HFF-Myc (cell line): ENCODE measurements at places on chromosomes 6 and 20.
A peak's percentile ranks its signal among the peaks of the same experiment; 100 is the strongest.

DNA sequence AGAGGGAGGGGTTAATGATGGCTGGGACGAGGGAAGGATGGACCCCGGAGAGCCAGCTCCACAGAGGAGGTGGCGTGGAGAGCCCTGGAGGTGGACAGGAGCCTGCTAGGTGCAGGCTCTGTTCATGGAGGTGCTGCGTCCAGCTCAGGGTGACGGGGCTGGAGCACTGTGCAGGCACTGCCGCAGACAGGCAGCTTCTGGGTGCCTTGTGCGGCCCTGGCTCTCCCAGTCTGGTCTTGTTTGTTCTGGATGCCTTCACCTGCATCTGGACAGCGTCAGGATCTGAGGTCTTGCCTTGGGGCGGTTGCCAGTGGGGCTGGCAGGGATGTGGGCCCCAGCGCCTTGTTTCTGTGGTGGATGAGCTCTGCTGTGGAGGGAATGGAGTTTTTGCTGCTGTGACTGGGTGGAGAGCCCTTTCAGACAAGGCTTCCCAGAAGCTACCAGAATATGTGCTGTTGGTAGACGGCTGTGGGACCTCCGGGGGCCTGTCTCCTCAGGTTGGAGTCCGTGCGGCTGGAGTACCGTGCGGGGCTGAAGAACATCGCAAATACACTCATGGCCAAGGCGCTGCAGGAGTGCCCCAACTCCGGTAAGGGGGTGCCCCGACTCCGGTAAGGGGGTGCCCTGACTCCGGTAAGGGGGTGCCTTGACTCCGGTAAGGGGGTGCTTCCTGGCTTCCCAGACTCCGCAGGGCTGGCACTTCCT, 7.8 kb upstream of the C20orf204 start:
- DNase-seq: no peak

DNA sequence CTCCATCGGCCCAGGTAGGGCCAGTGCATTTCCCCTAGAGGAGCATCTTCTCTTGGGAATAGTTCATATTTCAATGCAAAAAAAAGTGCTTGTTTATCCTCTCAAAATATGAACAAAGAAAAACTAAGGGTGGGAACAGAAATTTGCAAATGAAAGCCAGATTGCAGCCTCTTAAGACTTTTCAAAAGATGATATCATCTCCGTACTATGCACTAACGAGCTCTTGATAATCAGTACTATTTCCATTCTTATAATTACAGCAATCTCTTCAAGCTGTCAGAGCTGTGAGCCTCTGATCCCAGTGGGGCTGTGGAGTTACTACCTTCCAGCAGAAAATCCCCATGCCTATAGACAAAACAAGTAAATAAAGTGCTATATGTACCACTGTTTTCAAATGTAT, 77.1 kb downstream of the SOD2 start:
- no peak for DNase-seq

DNA sequence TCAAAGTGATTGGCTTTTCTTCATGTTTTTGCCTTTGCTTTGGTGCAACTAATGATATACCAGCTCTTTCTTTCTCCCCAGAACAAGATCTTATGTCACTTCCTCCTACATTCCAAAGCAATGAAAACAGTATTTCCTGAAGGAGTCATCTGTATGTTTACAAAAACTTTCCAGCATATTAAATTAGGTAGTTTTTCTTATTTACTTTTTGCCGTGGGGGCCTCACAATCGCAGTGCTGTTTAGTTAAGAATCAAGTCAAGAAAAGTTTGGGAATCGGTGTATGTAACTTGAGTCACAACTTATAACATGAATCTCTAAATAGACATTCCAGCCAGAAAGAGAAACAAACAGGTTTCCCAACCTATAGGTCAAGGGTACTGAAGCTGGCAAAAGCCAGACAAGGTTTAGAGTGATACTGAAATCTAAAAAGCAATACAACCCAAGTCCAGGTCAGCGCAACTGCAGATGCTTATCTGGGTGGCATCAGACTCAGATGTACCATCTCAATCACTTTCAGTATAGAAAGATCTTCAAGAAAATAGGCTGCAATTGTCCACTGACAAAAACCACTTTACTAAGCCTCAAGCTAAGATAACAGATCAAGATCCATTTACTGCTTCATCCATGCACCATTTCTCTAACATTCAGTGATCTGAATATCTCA, 63.6 kb downstream of the IPCEF1 start:
- DNase-seq: peak; percentile 60

DNA sequence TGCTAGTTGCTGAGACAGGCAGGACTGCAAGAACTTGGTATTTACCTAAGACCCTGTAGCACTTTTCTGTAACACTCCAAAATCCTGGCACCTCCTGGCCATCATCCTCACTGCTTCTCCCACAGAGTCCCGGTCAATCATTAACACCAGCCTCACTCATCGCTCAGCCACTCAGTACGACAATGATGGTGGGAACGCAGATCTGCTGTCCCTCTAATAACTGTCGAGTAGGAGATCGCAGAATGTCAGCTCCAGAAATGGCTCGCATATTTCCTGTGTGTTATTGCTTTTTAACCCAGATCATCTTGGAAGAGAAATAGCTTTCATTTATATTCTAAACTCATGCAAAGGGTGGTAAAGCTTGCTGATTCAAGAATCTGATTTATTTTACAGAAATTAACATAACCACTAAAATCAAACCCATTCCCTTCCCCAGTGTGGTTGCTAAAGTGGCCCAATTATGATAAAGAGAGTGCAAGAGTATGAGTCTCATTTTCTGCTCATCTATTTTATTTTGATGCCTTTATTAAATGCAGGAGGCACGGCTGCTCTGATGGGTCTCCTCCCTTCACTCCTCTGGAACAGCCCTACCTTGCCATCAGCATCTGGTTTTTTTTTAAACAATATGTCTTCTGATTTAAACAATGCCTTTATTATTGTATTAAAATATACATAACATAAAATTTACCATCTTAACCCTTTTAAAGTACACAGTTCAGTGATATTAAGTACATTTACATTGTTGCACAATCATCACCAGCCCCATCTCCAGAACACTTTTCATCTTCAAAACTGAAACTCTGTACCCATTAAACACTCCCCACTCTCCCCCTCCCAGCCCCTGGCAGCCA, 28.3 kb upstream of the GGTLC1 start:
- DNase-seq: no peak

- peak; percentile 53 for DNase-seq
Measured at GRCh38 chr6:138088326-138088762, 18.9 kb downstream of the PERP start.

- DNase-seq: no peak
Measured at GRCh38 chr6:19210849-19211590, 626.1 kb upstream of the ID4 start.

DNA sequence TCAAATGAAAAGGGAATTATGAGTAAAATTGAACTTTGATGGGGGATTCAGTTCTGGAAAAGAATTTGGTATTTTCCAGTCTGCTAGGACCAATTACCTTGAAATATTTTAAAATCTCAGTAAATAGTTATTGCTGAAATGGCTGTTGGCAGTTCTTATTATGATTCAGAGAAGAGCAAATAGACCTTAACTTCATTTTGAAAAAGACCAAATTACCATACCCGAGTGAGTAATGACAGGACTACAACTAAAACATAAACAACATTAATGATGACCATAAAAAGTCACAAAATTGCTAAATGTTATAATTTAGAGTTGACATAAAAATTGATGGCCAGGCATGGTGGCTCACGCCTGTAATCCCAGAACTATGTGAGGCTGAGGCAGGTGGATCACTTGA, 21.7 kb downstream of the TRIM38 start:
- no peak for DNase-seq

DNA sequence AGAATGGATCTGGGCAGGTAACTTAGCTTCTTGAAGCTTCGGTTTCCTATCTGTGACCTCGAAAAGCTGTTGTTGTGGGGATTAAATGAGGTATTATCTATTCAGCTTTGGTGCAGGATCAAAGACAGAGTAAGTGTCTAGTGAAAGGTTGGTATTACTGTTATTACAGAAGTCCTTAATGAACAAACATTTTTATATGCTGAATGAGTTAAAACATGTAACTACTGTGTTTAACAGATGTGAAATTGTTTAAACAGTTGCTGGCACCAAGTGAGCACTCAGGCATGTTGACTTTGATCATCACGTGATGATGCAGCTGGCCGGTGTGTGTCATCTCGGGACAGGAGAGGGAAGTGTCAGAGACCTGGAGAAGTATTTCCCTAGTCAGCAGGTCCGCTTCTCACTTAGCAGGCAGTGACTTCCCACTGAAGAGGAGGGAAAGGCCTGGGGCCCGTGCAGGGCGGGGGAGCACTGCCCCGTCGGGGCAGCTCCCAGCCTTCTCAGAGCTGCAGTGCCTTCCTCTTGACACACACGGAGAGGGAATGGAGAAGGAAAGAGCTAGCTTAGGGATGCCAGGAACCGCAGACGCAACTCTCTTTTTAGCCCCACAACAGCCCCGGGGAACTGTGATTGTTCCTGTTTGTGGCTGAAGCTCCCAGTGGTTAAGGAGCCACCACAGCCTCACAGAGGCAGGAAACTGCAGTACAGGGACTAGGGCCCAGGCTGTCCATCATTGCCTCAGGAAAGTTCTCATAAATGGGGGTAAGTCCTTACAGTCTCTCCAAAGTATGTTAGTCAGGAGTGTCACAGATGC, 18.0 kb downstream of the TUBB2A start:
- DNase-seq: peak; percentile 52

DNA sequence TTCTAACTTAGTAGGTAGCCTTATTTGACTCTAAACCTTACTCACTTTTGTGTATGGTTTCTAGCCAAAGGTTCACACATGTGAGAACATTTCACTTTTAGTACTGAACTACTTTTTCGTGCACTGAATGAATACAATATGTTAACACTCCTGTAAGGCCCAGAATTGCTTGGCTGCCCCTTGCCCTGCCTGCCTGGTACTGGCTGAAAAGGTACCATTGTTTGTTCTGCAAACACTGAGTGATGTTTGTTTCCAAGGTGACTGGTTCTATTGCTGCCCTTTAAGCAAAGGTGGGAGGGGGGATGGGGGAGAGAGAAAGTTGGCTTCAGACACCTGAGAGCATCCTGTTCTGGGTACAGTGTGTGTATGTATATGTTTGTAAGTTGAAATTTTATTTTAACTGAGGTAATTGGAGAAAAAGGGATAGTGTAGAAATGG, 31.2 kb downstream of the RREB1 start:
- no peak for DNase-seq

DNA sequence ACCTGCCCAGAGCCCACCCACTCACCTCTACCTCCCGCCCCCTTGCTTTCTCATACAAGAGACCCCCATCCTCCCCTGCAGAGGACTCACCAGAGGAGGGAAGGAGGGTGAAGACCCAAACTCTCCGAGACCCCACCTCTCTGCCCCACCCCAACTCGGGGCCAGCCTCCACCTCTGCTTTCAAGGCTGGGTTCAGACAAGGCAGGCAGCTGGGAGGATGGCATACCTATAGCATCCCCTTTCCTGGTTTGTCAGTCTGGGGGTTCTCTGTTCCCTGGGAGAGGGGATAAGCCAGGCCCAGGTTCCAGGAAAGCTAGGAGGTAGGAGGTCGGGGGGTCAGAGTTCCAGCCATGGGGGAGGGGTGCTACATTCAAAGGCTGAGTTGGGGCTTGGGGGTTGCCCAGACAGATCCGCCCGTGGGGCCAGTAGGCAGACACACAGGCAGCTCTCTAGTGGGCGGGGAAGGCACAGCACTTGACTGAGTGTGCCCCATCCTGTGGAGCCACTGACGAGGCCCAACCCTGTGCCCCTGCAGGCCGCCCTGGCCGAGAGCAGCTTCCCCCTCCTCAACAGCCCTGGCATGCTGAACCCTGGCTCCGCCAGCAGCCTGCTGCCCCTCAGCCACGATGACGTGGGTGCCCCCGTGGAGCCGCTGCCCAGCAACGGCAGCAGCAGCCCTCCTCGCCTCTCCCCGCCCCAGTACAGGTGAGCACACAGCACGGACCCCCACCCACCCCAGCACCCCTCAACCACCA, 40.8 kb upstream of the MDFI start:
- DNase-seq: no peak

GRCh38 chr6:99789767-99790166, 183.1 kb downstream of the PRDM13 start:
- DNase-seq: no peak

GRCh38 chr20:23629017-23629541, 8.7 kb downstream of the CST3 start:
- no peak for DNase-seq

DNA sequence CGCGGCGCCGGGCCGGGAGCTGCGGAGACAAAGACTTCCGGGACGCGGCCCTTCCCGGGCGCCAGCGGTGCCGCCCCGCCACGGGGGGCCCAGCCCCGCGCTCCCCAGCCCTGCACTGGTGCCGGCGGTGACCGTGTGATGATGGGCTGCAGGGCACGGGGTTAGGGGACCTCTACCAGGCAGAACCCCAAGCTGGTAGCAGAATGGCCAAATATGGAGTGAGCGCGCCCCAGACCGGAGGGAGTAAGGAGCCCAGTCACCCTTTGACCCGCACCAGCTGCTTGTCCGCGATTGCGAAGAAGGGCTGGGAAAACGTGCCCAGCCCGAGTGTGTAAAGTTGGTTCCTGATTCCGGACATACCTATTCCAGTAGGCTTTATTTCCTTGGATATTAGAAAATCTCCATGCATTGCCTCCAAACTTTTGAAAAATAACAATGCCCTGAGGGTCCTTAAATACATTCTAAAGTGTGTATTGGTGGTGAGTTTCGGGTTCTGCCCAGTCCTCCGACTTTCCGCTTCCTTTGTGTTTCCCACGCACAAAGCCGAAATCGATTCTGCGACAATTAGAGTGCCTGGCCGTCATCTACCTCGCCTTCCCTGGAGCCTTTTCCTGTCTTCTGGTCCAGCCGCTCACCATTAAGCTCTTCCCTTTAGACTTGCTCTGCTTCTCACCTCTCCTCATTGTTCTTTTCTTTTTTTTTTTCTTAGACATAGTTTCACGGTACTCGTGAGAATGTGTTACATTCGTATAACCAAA, 1.1 kb downstream of the ABRACL start:
- no peak for DNase-seq

DNA sequence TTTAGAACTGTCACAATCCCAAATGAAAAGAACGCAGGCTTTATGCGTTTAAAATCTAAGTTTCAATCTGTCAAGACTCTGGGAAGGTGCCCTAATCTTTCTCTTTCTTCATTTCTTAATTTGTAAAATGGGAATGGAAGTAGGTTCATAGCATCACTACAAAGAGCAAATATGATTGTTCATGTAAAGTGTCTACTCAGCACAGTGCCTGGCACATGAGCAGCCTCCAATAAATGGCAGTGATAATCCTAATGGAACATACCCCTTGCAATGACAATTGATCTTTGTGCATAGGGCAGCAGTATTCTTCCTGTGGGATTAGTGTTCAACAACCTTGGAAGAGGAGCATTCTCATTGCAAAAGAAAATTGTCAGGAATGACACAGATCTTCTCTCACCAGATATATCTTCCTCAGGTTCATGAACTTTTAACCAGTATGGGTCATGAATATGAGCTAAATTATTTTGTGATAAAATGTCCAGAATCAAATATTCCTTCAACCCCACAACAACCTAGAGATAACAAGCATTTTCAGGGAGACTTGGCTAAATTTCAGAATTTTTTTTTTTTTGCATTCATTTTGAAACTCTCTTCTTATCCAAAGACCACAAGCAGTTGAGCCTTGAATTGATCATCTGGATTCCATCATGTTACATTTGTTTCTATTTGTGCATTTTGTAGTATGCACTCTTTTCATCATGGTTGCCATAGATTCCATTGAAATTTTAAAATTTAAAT, 149.1 kb downstream of the TBX18 start:
- DNase-seq: no peak

- DNase-seq: no peak
Measured at GRCh38 chr20:63775096-63775978, 35.8 kb downstream of the SLC2A4RG start.
